ENCODE measurements at places on chromosomes 6 and 20.

- DNase-seq, result no peak
Observed at GRCh38 chr6:54194067-54194466, 82.8 kb downstream of the MLIP start.

- DNase-seq, result no peak
Observed at GRCh38 chr6:77231438-77232305, 231.6 kb downstream of the HTR1B start.

DNA sequence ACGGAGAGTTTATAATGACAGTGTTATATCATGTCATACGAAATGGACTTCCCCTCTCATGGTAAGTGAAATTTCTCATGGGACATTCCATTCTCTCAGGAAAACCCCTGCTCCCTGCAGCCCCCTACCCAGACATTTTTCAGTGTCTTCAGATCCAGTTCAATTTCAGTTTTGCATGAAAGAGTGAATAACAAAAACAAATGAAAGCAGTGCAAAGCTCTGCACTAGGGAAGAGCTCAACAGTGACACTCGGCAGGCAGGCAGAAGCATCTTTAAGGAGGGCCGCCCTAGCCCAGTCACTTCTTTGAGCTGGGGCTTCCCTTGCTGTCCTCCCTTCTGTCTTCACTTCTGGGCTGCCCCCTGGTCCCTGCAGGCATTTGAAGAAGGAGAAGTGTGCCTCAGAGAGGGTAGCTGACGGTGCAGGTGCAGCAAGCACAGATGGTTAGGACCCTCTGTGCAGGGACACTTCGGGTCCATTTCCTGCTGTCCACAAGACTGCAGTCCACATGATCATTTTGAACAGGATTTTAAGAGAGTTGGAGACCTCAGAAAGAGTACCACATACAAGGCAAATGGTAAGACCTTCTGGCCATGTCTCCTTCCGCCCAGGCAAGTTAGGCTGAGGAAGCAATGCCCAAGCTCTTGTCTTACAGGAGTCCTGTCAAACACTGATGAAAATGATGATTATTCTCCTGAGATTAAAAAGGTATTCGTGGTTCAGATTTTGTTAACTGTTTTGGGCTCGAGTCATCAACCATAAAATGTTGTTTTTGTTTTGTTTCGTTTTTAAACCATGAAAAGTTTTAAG is 5.4 kb upstream of the DUSP22 start:
- no peak for DNase-seq

DNA sequence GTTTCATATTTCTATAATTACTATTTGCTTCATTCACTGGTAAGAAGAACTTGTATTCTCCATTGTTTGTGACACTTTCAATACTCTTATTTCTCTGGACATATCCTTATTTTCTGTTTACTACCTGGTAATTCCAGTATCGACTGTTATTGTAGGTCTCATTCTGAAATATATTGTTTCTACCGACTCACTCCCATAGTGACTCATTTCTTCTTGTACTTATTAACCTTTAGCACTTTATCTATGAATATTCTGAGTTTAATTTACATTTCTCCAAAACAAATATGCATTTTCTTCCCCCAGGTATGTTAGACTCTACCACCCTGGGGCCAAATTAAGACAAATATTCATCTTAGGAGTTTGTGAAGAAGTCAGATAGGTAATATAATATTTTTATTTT is 164.5 kb upstream of the BTBD3 start:
- DNase-seq, result no peak

DNA sequence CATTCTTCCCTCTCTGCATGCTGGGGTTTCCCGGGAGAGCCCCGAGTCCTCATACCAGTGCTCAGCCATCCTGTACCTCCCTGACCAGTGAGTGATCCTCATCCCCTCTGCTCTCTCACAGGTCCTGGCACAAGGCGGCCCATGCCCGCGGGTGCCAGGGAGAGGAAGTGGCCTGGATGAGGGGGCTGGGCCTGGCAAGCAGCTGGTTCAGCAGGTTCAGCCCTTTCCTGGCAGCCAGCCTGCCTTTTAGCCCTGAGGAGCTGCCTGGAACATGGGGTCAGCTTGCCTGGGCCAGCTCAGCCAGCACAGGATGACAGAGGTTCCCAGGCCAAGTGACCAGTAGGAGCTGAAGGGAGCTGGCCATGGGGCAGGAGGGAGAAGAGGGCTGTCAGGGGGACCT is 10.9 kb downstream of the MOCS1 start:
- DNase-seq, result no peak

- no peak for DNase-seq
Observed at GRCh38 chr6:29620630-29621029, 12.4 kb downstream of the GABBR1 start.

DNA sequence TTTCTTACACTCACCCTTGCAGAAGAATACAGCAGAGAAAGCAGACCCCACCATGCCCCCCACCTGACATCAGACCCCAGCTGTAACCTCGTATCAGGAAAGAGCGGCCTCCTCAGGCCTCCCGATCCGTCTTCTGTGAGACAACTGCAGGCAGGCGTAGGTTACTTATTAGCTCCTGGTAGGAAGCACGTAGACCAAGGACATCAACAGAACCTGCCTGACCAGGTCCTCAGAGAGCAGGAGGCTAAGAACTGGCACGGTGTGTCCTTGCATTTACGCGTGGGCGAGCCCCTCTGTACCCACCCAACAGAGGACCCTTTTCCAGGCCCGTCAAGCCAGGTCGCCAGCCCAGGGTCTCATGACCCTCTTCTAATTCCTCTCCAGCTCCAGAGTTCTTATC is 51.0 kb downstream of the ABHD12 start:
- DNase-seq, result no peak

GRCh38 chr20:1946442-1946761 is 47.5 kb downstream of the PDYN start:
- no peak for DNase-seq

DNA sequence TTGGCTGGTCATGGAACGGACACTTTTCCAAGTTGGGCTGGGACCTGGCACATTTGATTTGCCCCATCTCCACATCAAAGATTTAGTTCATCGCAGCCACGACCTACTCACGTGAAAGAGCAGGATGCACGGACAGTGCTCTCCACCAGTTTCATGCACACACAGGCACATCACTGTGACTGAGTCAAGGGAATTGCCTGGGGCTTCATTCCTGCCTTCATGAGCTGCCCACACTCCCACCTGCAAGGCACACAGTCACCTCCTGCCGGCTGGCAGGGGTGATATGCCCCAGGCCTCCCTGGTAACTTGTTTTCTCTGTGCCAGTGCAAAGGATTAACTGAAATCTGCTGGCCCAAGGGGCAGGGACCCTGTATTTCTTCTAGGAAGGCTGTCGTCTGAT is 23.3 kb upstream of the CST1 start:
- no peak for DNase-seq

- no peak for DNase-seq
Observed at GRCh38 chr20:33963751-33964150, 30.0 kb upstream of the RALY start.

DNA sequence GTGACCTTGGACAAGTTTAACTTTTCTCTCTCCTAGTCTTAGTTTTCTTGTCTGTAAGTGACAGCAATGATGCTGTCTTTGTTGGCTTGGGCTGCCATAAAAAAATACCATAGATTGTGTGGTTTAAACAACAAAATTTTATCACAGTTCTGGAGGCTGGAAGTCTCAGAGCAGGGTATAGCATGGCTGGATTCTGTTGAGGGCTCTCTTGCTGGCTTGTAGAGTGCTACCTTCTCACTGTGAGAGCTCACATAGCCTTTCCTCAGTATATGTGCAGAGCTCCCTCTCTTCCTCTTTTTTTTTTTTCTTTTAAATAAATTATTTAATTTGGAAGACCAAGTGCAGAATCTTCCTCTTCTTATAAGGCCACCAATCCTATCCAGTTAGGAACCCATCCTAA is 26.3 kb downstream of the HFE start:
- no peak for DNase-seq

DNA sequence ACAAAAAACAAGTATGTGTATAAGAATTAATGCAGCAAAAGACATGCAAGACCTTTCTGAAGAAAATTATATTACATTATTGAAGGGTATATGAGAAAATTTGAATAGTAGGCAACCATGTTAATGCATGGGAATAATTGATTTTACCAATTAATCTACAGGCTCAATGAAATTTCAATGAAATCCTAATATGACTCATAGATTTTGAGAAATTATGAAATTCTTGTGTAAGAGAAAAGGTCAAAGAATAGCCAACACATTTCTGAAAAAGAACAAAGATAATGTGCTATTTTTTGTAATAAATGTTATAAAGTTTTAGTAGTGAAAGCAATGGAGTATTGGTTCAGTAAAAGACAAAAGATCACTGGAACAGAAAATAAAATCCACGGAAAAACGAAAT is 18.4 kb downstream of the TSBP1 start:
- no peak for DNase-seq

DNA sequence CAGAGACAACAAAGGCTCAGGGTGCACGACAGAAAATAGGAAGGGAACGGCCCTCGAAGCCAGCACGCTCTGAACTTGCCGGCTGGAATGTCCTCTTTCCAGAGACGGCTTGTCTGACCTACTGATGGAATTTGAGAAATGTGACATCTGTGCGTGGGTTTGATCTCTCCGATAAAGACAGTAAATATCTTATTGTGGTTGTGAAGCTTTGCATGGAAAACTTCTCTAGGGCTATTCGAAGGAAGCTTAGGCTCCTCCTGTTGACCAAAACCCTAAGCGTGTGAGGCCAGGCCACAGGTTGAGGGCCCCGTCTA is 247.3 kb downstream of the ZNF217 start:
- DNase-seq, result no peak

GRCh38 chr6:170179616-170180324 is 111.1 kb downstream of the DLL1 start:
- DNase-seq, result no peak

GRCh38 chr6:18492972-18493371 is 105.8 kb downstream of the RNF144B start:
- no peak for DNase-seq

GRCh38 chr20:62040381-62040922 is 25.2 kb downstream of the TAF4 start:
- no peak for DNase-seq

- DNase-seq, result no peak
Observed at GRCh38 chr6:3683331-3683730, 68.2 kb downstream of the PXDC1 start.

DNA sequence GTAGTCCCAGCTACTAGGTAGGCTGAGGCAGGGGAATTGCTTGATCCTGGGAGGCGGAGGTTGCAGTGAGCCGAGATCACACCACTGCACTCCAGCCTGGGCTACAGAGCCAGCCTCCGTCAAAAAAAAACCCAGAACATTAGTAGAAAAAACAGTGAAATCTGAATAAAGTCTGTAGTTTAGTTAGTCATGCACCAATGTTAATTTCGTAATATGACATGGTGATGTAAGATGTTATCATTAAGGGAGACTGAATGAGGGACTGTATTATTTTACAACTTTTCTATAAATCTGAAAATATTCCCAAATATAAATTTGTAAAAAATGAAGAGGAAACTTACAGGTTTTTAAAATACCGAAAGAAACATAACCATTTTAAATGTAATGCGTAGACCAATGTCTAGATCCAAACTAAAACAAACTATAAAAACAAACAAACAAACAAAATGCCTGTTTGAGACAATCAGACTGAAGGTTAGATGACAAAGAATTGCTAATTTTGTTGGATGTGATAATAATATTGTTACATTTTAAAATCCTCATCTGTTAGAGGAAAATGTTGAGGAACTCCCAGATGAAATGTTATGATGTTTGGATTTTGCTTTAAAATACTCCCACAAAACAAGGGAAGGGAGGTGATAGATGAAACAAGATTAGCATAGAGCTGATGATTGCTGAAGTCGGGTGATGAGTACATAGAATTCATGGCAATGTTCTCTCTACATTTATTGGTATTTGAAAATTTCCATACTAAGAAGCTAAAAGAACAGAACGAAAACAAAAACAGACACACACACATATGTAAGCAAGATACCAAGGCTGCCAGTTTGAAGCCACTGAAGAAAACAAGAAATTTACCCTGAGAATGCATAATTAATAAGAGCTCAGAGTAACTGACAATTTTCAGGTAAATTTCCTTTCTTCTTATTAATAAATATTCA is 1.8 kb downstream of the GSTA4 start:
- no peak for DNase-seq

- DNase-seq, result no peak
Observed at GRCh38 chr6:147711476-147711875, 203.0 kb downstream of the SAMD5 start.

DNA sequence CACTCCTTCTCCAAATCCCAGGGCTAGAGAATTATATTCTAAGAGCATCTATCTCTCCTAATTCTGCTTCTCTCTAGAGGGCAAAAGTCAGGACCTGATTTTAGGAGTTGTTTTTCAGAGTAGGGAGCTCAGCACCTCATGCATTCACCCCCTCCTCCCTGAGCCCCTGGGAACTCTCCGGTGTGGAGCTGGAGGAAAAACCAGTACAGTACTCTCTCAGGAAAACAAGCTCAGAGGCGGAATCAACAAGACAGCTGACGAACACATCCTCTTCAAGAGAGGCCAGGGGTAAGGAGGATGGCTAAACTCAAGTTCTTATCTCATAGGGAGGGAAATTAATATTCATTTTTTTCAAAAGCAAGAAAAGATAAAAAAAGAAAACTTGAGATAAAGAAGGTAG is 120.1 kb upstream of the CDYL start:
- DNase-seq, result no peak

DNA sequence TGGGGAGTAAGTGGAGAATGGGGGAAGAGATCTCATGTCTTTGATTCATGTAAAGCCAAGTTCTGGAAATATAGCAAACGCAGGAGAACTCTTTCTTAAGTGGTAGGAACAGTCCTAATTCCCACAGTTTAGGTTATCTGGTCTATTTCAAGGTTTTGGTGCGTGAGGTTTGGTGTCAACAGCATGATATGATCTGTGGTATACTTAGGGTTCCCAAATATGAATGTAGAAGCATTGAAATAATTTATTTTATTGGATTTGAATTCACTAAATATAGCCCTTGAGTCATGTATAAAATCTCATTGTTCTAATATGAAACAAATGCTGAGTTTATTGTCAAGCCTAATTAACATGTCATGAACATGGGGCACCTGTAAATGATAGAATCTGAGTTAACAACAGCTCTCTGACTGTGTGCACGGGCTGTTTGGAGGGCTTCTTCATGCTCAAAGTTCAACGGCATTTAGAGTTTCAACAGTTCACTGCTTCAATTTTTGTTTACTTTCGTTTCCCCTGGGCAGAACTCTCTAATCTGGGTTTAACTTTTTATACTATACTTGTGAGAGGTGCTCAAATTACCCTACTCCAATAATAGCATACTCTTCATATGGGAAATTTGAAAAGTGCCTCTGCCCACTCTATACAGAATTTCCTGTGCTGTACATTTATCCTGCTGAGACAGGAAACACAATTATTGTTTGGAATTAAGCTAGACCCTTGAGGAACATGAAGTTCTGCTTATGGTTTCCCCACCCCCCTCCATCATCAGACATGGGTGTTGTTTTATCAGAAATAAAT is 236.3 kb upstream of the ZNF217 start:
- DNase-seq, result no peak

GRCh38 chr6:155212616-155213380 is 51.0 kb upstream of the CLDN20 start:
- DNase-seq, result no peak
